ENCODE measurements at places on chromosomes 5 and 9.

- no peak for DNase-seq
Measured at GRCh38 chr5:156475182-156476157, 148.5 kb downstream of the SGCD start.

GRCh38 chr9:136619742-136620440 lies 42.8 kb upstream of the EGFL7 start:
- DNase-seq, result no peak

DNA sequence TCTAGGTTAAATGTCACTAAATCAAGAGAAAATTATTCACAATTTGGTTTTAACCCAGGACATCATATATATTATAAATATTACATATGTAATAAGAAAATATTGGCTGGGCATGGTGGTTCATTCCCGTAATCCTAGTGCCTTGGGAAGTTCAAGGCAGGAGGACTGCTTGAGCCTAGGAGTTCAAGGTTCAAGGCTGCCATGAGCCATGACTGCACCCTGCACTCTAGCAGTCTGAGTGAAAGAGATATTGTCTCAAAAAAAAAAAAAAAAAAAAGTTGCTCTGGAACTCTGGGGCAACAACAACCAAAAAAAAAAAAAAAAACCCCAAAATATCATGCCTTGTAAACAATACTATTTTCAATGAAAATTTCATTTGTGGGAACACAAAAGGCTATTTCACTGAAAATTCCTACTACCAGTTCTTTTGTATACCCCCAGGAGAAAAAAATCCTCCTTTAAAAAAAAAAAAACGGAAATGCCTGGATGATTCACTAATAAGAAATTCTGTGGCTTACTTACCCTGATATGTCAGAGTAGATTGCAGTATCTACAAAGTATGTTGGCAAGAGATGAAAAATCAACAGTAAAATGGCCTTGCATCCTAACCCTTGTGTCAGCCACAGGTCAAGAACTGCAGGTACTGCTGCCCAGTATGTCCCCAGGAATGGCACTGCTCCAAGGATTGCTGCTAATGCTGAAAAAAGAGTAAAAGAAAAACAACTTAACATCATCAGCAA lies 22.6 kb upstream of the CTNNAL1 start:
- no peak for DNase-seq

DNA sequence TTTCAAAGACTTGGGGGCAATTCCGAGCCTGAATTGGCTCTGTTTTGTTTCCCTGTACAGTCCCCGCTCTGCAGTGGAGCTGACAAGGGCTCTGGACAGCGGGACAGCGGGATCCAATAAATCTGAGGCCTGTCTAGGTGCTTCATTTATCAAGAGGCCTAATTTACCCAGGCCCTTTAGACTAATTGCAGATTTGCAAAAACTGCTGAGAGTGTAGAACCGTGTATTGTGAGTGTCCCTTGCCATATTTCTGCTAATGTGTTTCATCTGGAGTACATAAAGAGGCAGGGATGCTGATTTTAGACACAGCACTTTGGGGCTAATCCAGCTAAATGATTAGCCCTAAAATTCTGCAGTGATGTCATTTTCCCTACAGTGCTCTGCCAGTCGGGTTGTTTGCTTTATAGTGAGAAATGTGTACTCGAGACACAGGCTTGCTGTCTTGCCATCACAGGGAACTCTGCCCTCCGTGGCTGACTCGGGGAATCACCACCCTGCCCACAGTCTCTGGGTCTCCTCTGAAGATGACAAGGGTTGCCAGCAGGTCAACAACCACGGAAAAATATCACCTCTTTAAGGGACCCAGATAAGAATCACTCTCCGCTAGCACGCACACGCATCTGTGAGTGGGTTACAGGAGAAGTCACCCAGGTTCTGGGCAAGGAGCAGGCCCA lies 592.0 kb downstream of the BNC2 start:
- DNase-seq, result peak; percentile 30

- peak; percentile 40 for DNase-seq
Measured at GRCh38 chr9:106697390-106697749, 165.6 kb upstream of the ZNF462 start.

DNA sequence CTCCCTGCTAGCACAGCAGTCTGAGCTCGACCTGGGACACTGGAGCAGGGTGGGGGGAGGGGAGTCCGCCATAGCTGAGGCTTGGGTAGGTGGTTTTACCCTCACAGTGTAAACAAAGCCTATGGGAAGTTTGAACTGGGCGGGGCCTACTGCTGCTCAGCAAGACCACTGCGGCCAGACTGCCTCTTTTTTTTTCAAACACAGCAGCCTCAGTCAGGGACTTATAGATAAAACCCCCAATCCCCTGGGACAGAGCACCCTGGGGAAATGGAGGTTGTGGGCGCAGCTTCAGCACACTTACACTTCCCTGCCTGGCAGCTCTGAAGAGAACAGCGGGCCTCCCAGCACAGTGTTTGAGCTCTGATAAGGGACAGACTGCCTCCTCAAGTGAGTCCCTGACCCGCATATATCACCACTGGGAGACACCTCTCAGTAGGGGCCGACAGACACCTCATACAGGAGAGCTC lies 151.1 kb upstream of the APC start:
- DNase-seq, result no peak

DNA sequence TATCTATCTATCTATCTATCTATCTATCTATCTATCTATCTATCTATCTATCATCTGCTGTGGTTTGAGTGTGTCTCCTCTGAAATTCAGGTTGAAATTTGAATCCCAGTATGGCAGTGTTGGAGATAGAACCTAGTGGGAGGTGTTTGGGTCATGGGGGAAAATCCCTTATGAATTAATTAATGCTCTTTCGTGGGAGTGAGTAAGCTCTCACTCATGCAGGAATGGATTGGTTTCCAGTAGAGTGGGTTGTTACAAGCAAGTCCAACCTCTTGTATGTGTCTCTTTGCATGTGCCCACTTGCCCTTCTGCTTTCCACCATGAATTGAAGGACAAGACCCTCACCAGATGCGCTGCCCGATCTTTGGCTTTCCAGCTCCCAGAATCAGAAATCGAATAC lies 113.0 kb downstream of the ANXA1 start:
- DNase-seq, result no peak

DNA sequence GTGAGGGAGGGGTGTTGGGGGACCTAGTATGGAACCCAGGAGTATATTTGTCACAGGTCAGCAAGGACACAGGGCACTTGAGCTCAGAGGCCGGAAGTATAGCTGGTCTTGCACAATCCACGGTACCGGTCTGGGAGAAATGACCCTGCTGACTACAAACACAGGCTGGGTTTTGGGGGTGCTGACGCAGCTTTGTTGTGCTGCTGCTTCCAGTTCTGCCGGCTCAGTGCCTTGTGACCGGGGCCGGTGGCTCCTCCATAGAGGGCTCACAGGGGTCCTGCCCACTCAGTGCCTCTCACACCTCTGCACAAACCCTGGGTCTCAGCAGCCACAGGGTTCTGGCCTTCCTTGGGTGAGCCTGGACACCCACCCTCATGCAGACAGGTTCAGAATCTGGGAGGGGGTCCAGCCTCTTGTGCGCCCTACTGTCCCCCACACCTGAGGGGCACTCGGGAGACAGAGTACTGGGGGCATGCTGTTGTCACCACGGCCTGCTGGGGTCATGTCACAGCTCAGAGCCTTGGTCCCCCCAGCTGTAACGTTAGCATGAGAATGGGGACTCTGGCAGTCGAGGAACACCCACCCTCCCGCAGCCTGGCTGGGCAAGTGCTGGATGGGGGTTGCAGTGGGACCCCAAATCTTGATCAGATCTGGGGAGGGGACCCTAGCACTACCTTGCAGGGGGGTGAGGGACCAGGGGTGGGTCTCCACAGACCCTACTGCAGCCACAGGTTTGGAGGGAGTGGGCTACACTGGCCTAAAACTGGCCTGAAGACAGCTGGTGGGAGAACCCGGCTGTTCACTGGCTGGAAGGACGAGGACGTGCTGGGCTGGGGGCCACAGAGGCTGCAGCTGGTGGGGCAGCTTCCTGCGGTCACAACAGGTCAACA lies 17.7 kb downstream of the NINJ1 start:
- DNase-seq, result no peak

- no peak for DNase-seq
Measured at GRCh38 chr5:16787278-16787677, 148.8 kb downstream of the MYO10 start.

GRCh38 chr9:129336130-129336528 lies 158.1 kb upstream of the IER5L start:
- no peak for DNase-seq

DNA sequence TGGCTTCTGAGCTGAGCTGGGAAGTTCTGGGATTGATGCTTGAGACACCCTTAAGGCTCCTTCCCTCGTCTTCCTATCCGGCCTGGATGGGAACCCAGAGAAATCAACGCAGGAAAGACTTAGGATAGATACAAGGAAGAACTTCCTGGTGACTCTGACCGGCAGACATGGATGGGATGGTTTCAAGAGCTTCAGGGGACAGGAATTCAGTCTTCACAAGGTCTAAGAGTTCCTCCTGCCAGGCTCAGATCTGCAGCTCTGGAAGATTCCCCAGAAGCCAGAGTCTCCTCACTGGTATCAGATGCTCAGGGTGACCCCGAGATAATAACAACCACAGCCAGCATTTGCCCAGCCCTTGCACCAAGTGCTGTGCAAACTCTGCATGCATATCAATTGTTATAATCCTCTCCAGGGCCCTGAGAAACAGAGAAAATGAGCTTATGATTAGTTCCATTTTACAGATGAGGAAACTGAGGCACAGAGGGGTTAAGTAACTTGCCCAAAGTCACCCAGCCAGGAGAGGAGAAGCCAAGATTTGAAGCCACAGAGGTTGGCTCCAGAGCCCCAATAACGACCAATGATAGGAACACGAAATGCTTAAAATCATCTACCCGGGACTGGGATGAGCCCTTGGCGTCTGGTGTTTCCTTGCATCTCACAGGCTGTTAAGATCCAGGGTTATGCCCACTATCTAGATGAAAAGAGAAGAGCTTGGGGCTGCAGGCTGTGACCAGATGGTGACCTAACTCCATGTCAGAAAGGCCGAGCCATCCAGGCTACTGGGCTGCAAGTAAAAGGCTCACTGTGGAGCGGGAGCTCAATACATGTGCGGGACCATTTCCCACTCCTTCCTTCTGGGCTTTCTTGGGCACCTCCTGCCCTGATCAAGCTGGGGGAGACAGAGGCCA lies 119.8 kb downstream of the C9orf50 start:
- no peak for DNase-seq

DNA sequence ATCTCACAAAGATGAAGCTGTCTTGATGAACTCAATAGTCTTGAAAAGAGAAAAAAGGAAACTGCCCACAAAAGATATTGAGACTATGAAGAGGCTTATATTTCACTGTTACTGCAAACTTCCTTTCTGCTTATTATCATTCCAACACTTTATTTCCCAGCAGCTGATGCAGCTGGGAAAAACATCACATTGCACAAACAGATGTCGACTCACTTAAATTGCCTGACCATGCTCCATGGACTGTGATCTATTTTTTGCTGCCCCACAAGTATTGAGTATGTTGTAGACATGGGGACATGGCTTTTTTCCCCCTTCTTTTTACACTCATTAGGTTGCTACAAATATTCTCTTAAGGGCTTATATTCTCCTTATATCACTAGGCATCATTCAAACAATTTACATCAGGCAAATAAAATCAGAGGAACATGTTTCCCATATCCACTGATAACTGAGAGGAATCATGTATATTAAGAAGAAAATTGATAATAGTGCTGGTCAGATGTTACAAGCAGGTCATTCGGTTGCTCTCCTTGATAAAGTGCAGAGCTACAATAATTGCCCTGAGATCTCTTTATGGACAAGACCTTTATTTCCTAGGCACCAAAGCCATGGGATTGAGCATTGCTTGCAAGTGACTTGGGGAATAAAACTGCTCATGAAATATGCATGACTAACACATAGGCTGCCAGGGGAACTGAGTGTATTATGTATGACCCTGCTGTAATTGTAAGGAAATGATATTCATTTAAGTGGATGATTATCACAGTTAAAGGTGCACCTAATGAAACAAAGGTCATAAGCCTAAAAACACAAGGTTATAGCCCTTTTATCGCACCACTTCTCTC lies 509.9 kb downstream of the ZNF608 start:
- DNase-seq, result no peak

DNA sequence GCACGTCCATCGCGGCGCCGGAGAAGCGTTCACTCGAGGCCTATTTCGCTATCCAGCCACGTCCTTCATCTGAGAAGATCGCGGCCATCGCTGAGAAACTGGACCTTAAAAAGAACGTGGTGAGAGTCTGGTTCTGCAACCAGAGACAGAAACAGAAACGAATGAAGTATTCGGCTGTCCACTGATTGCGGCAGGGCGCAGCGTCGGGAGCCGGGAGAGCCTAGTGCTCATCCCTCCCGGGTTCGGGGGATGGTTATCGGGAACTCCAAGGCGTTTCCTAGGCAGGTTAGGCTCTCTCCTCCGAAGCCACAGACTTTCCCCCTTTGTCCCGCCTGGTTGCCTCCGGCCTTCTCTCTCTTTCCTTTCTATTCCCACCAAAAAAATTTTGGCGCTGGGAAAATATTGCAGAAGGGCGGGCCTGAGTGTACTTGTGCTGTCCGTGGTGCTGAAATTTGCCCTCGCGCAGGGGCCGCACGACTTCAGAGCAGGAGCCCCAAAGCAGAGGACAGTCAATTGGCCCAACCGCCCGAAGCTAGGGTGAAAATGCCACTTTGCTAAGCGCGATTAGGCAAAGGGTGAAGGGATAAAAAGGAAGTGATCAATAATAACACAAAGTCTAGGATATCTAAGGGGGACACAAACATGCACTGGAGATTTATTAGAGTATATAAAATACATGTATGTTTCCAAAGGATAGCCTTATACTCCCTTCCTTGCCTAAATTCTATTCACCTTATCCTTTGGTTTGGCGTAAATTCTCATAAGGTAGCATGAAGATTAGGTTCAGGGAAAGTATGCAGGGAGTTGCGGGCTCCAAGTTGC lies 1.8 kb downstream of the POU4F3 start:
- no peak for DNase-seq

DNA sequence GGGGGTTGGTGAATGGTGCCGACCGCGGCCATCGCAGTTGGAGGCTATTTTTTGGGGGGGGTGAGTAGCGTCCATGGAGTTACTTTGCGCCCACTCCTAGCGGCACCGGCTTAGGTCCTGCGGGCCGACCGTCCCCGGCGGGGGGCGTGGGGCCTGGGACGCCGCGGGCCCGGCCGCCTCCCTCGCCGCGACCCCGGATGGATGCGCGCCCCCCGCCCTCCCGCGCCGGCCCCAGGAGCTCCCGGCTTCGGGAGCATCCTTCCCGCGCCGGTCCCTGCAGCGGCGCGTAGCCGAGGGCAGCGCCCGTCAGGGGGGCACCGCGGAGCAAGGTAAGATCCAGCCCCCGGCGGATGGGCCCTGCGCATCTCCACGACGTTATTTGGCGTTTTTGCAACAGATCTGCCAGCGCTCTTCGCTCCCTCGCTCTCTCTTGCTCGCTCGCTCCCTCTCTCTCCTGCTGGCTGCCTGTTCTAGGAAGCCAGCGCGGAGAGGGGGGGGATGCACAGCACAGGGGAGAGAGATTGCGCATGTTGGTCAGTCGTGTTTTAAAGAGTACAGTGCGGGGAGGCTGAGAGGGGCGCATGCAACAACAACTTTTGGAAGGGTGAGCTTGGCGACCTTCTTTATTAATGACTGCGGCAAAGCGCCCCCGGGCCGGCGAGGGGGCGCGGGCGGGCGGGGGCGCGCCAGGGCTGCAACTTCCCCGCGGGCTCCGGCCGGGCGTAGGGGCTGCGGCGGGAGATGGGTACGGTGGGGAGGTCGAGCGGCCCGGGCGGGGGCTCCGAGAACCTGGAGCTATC lies 413 bp downstream of the JADE2 start:
- DNase-seq, result peak; percentile 62

Measured in NCI-H1417 (cell line).